ENCODE measurements at places on chromosomes 1 and 21. TPM values are rescaled to one million over a fixed set of nuclear protein-coding genes. Genes with fewer than 3 reads are reported as not detected.

The LMO4 gene
- 73.7 TPM for total RNA-seq

The PGLYRP4 gene
- total RNA-seq = 2.0 TPM

The FALEC gene
- not detected for total RNA-seq

The SH3BGR gene
- 5.0 TPM for total RNA-seq

The SERBP1 gene
- 282 TPM for total RNA-seq

Measured in bronchial epithelial cell (primary cell).